Spinal cord (tissue), 10 donors: ENCODE measurements at places on chromosomes 5 and 9.

- DNase-seq: no peak
Observed at GRCh38 chr9:4170231-4170630, 129.6 kb downstream of the GLIS3 start.

GRCh38 chr5:72501488-72501887, 5.7 kb downstream of the ZNF366 start:
- DNase-seq: no peak

GRCh38 chr5:140273401-140273877, 29.5 kb downstream of the PFDN1 start:
- no peak for DNase-seq

DNA sequence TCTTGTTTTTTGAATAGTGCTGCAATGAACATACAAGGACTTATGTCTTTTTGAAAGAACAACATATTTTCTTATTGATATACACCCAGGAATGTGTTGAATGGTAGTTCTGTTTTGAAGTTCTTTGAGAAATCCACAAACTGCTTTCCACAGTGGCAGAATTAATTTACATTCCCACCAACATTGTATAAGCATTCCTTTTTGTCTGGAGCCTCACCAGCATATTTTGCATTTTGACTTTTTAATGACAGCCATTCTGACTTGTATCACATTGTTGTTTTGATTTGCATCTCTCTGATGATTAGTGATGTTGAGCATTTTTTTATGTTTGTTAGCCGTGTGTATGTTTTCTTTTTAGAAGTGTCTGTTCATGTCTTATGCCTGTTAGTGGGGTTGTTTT, 524.9 kb downstream of the SEMA5A start:
- DNase-seq: no peak

DNA sequence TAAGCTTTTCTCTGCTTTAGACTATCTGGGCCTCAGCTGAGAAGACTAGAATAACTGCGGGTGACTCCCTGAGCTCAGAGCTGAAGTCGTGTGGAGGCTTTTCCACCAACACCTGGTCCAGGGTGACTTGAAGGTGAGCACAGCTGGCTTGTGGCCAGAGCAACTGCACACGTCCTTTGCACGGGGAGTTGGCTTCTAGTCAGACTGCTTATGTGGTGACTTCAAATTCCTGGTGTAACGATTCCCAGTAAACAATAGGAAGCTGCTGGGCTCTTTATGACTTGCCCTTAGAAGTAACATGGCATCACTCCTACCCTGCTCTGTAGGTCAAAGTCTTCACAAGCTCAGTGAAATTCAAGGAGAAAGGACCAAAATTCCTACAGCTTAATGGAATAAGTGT, 800.6 kb upstream of the CDH6 start:
- no peak for DNase-seq

DNA sequence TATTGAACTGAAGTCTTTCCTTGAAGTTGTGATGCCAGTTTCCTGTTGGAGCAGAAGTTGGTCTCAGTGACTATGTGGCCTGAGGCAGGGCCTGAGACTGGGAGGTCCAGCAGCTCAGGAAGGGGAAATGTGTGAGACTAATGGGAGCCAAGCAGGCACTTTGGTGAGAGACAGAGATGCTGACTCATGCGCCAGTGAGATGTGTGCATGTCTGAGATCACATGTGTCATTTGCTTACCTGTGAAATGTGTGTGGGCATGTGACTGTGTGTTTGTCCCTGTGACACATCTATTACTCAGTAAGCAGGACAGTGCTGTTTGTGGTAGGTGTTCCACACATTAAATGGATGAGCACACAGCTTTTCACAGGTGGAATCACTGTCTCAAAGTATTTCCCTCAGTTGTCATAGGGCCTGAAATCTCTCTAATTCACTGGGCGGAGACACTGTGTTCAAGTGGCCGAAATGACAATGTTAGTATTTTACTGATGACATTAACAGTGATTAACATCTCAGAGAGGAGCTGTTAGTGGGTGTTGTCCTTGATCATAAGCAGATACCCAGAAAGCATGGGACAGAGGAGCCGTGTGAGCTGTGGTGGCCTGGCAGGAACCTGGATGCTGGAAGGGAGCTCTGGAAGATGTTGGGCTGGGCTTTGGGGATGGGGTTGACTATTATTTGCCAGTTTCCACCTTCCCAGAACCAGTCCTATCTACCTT, 7.4 kb downstream of the NPR2 start:
- no peak for DNase-seq

GRCh38 chr5:95241161-95241560, 43.7 kb downstream of the MCTP1 start:
- no peak for DNase-seq

DNA sequence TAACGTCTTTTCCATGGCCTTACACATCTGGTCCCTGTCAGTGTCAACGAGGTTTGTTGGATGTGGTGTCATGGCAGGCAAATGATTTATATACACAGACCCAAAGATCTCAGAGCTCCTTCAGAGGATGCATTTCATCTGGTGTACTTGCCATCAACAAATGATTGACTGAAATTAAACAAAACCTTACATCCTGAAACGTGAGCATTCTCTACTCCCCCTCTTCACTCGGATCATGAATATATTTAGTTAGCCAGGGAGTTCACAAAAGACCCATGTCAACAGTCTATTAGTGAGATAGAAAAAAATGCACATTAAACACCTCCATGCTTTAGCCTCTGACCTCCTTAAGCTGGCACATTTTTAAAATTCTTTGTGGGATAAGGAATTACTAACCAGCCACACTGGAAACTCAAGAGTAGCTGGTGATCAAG, 215.6 kb downstream of the EFNA5 start:
- DNase-seq: no peak

DNA sequence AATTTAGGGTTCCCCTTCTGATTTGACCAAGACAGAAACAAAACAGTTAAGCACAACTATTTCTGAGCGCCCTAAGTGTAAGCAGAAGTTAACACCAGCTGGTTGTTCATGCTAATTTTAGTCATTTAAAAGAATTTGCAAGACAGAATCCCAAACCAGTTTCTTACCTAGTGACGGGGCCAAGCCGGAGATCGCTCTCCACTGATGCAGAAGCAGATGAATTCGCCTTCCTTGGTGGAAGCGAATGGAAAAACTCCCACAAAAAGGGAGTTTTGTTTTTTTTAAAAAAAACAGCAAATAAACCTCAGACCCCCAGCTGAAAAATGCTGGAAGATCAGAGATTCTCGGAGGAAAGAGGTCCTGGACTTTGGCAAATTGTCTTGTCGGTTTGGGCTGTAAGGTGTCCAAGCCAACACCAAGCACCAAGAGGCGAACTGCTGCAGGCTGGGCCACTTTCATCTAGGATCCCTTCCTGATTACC, 47.4 kb upstream of the GLDC start:
- no peak for DNase-seq
